Hematopoietic multipotent progenitor cell treated with erythropoietin and hydrocortisone succinate and interleukin-3 and kit ligand, for 4 days (in vitro differentiated cells): ENCODE measurements at places on chromosomes 1 and 21.

DNA sequence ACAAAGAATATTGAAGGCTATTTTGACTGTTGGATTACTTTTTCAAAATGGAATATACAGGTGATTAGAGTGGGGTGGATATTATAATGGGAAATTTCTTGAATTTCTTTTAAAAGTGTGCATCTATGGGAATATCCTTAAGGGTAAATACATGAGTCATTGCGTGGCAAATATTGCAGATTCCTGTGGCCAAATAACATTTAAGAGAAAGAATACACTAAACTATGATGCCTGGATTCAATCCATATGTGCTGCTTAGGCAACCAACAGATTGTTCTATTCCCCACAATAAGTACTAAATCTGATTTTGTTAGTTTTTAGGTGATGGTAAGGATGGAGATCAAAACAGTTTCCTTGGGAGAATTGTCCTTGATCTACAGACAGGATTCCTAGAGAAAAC is 119.5 kb downstream of the HMCN1 start:
- no peak for DNase-seq

- DNase-seq: peak; percentile 14
Measured at GRCh38 chr21:45739218-45740087, 95.9 kb downstream of the PCBP3 start.

DNA sequence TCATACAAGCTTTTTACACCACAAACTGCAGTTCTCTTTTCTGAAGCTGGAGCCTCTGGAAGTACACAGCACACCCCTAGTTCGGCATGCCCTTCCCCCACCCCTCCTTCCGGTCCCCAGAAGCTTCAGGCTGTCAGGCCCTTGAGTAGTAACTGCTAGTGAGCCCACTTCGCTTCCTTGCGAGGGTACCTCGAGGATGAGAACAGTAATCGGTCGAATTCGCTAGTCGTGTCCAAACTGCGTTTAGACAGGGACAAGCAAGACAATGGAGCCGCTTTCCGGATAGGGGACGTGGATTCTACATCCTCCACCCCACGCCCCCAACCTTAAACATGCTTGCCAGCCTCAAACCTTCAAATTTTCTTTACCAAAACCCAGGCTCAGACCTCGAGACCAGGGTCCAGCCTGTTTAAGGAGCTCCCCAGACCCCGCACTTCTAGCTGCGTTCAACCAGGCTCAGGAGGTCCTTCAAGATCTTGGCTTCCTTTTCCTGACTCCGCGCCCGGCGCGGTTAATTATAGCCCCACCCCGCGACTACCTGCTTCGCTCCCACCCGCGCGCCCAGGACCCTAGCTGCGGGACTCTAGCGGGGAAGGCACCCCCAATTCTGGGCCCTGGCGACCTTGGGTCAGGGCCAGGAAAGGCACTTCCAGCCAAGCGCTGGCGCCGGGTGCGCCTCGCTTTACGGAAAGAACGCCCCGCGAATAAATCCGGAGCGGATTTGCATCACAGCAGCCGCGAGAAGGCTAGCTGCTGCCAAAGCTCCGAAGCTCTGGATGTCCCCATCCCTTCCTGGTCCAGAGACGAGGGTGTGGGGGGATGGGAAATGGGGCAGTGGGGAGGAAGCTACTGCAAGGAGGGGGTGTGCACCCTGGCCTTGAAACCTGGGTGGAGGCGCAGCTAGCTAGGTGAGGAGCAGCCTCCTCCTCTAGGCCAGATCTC is 8.1 kb upstream of the TSPAN1 start:
- peak; percentile 62 for DNase-seq

DNA sequence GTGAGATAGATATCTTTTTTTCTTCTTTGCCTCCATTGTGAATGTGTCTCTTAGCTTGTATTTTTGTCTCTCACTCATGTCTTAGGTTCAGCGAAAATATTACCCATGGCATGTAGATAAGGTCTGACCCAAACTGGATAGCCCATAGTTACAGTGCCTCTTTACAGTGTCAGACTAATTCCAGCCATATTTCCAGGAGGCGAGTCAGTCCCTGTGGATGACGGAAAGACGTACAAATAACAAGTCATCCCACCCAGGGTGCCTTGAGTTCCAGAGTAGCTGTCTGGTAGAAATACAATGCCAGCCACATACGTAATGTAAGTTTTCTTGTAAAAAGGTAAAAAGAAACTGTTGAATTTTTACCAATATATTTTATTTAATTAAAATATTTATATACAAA is 157.3 kb downstream of the ZNF281 start:
- DNase-seq: no peak

DNA sequence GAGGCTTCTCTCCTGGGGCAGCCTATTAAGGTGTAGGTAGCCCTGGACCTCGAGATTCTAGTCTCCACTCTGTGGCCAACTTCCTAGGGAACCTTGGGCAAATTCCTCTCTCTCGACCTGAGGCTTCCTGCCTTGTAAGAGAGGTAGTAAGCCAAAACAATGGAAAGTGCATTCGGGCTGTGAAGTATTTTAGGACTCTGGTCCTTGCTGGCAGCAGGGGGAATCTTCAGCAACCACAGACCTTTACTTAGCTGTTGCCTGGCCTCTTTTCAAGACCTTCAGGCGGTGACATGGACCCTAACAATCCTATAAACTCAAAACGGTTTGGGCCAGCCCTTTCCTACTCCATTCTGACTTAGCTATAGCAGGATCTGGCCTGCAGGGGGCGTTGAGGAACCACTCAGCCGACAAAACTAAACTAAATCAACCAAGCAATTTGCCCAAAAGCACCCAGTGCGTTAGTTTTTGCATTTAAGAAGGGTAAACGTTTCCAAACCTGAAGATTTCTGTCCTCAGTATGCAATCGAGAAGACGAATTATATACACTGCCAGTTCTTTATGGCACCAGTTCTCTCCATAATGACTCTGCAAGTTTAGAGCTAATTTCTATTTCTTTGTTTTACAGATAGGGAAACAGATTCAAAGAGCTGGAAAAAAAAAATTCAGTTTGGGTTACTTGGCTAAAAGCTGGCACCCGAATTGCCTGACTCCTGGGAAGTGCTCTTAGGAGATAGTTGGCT is 10.9 kb upstream of the SESN2 start:
- peak; percentile 92 for DNase-seq

GRCh38 chr1:17798011-17798410 is 42.9 kb downstream of the ACTL8 start:
- DNase-seq: no peak

DNA sequence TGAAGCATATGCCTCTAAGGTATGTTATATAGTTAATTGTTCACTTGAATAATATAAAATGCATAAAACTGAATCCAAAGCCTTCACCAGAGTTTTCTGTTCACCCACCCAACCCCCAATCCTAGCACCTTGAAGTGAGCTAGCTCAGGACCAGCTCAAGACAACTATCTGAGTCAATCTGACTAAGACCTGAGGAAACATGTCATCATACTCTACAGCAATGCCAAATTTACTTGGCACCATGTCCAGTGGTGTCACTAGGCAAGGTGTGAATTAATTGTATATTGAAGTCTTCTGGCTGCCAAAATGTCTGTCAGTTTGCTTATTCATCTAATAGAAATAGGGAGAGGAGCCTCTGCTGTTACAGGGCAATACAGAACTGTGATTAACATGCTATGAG is 3.8 kb downstream of the DNASE2B start:
- no peak for DNase-seq

DNA sequence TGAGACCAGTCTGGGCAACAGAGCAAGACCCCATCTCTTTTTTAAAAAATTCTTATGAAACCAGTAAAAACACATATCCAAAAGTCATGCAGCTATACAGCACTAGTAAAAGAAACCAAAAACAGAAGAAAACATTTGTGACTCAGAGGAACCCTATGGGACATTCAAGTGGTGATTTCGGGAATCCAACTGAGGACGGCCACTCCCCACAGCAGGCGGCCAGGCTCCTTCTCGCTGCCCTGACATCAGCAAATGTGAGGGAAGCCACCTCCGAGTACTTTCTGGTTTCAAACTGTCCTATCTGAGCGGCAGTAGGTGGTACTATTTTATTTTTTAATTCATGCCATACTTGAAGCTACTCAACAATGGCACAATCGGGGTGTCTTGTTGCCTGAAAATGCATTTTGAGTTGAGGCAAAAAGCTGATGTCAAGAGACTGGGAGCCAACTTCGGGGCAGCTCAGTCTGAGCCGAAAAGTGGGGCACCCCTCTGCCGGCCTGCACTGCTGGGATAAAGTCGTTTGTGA is 3.3 kb downstream of the SUMO3 start:
- DNase-seq: no peak

- DNase-seq: no peak
Measured at GRCh38 chr1:236692742-236693141, 6.4 kb downstream of the ACTN2 start.

- DNase-seq: no peak
Measured at GRCh38 chr1:230020451-230020850, 46.6 kb upstream of the GALNT2 start.

DNA sequence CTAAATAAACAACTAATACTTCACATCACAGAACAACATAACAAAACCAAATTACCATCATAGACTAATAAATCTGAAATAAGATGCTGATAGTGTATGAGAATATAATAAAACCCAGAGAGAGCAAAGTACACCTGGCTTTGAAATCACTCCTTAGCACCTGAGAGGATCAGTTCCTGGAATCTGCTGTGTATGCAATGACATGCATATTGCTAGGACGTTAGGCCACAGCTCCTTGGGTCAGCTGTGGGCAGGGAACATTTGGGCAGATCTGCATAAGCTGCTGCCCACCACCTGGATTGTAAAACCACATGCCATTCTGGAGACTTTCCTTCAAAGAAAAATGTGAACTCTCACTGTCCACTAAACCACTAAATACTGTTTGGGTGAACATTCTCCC is 81.1 kb downstream of the NR5A2 start:
- DNase-seq: no peak

DNA sequence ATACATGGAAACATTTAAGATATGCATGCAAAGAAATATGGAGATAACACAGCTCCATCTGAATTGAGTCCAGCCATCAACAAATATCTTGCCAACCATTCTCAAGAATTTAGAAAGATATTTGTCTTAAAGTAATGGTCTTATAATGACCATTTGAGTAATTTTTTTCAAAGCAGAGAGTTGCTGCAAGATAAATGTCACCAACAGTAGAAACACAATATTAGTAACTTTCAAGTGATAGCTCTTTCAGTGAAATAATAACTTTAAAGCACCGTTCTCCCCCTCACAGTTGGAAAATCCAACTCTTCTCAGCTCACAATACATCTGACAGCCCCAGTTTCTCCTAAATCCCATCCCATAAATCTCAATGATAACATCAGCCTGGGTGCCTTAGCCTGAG is 481.0 kb upstream of the ADAMTS5 start:
- DNase-seq: no peak

GRCh38 chr1:9292361-9293240 is at the start of gene SPSB1:
Gene SPSB1 (plus strand): TSS chr1:9292894. CDS start chr1:9355892, 62,998 bp downstream.
- DNase-seq: peak; percentile 88
